Stimulated activated CD8-positive, alpha-beta memory T cell treated with anti-CD3 and anti-CD28 coated beads, Interleukin-7, amount 100 ng/mL, for 1 hour (primary cell): ENCODE measurements at places on chromosomes 6 and 20.

DNA sequence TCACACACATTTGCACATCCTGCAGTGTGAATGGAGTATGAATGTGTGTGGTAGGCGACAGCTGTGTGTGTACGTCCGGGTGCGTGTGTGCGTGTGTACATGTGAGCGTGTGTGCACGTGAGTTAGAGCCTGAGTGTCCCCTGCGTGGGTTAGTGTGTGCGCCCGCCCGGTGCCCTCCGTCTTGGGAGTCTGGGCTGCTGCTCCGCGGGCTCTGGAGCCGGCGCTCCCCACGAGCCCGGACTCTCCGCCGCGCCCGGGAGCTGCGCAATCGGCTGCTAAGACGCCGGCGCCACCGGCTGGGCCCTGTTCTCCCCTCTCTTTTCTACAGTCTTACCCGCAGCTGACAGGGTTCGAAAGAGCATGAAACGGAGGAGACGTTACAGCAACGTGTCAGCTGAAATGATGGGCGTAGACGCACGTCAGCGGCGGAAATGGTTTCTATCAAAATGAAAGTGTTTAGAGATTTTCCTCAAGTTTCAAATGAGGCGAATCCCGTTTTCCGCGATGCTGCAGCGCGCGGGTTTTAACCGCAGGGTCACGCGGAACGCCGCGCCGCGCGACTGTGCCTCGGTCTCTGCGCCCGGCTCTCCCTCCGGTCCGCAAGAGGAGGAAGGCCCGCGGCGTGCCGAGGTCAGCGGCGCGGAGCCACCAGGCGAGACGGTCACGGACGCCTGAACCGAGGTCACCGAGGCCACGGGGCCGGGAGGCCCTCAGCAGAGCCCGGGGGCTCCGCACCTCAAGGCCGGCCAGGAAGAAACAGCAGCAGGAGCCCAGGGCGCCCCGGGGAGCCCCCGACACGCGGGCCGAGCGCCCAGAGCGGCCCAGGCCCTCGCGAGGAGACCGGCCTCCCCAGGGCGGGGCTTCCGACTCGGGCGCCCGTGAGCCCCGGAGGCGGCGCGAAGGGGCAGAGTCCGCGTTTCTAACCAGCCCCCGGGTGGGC, 95.3 kb upstream of the BHLHE23 start:
- peak; percentile 13 for DNase-seq

- DNase-seq, result no peak
These were observed 746.6 kb upstream of the ADGRB3 start for GRCh38 chr6:67888546-67888885.

GRCh38 chr20:40606237-40606636, 82.8 kb downstream of the MAFB start:
- DNase-seq, result no peak

- no peak for DNase-seq
These were observed 91.0 kb downstream of the TMEM170B start for GRCh38 chr6:11628562-11628961.

- DNase-seq, result no peak
These were observed 94.8 kb downstream of the BTBD3 start for GRCh38 chr20:12012241-12013222.

GRCh38 chr6:3421791-3422434, 34.9 kb downstream of the SLC22A23 start:
- DNase-seq, result no peak

GRCh38 chr20:63831993-63832686, 1.1 kb upstream of the ZBTB46 start:
- no peak for DNase-seq
